ENCODE measurements at places on chromosomes 1 and 21.

DNA sequence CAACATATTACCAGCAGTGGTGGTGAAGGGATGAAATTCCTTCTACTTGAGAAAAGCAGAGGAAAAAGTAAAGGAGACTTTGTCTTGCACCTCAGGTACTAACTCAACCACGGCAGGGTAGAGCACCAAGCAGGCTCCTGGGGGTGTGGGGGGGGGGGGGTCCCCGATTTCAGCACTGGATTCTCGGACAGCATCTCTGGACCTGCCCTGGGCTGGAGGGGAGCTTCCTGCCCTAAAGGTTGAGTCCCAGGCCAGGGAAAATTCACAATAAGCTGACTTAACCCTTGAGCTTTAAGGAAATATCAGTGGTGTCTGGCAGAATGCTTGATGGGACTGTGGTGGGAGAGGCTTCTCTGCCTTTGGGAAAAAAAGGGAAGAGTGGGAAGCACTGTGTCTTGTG lies 233.2 kb upstream of the CXADR start:
- no peak for DNase-seq

DNA sequence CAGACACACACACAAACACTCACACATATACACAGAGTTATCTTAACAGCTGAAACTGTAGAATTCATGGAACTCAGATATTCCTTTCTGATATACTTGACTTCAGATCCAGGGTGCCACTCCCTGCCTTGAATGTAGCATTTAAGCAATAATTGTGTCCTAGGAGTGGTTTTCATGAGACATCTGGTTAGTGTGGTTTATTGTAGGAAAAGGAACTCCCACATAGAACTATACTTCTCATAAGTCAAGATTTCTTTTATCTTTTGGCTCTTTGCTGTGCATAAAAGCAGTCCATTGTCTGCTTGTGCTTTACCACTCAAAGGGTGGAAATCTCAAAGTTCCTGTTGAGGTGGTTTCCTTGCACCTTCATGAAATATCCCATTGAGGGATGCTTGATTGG lies 272.6 kb upstream of the SGIP1 start:
- DNase-seq: no peak

DNA sequence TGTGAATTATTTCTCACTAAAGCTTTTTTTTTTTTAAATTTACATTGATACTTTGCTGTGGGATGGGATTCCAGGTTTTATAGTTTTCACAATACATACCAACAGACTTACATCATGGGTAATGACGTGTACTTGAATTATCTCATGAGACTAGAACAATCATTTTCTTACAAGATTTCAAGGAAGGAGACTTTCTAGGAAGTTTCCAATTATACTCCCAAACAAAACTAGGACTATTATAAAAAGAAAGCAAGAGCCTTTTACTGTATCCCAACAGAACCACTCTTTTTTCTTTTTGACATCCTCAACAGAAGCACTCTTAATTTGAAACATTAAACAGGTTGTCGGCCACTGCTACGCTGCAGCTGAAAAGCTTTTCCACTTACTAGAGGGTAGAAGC lies 48.7 kb downstream of the TESK2 start:
- DNase-seq: peak; percentile 70

DNA sequence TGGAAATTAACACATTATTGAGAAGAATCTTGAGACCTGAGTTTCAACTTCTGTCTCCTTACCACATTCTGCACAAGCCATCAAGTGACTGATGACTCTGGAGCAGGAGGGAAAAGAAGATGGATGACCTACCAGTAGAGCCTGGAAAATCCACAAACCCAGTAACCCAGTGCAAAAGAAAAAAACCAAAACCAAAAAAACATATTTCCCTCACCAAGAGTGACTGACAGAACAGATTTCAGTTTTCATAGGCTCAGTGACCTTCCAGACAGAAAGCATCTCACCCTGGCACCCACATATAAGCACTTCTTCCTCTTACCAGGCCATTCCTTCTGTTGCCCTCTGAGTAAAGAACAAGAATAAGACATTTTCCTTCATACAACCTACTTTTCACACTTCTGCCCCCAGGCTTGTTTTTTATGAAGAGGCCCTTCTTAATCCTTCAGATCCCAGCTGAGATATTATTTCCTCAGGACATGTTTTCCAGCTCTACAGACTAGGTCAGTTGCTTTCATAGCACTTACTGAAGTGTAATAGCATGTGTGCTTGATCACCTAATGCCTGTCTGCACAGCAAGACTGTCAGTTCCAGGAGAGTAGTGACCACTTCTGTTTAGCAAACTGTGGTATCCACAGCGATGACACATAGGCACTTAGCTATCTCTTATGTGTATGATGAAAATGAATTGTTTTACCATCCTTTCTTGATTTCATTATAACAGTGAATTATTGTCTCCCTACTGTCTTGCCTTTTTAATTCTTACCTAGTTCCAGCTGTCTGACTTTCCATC lies 4.0 kb downstream of the TSACC start:
- DNase-seq: peak; percentile 30

DNA sequence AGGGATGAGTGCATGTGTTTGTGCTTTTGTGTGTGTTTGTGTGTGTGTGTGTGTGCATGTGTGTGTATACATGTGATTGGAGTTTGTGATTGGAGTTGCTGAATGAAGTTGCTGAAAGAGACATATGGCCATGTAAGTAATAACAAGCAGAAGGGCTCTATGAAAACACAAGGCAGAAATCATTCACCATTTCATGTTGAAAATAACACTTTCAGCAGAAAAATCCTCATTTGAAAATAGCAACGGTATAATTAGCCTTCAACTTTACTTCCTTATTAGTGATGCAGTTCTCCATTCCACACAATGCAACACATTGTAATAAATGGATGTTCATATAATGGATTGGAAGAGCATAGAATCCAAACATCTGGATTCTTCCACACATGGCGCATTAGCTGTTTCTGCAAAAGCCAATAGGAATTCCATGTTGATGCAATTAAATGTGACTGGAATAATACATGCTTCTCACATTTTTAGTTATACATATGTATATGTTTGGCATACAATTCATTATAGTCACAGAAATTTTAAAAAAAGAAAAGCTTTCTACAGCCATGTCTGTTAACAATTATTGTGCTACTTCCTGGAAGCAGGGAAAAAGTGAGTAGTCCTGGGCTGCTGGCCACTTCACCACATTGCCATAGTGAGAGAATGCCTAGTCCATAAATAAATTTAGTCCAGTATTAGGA lies 538.0 kb downstream of the LTN1 start:
- DNase-seq: peak; percentile 78

DNA sequence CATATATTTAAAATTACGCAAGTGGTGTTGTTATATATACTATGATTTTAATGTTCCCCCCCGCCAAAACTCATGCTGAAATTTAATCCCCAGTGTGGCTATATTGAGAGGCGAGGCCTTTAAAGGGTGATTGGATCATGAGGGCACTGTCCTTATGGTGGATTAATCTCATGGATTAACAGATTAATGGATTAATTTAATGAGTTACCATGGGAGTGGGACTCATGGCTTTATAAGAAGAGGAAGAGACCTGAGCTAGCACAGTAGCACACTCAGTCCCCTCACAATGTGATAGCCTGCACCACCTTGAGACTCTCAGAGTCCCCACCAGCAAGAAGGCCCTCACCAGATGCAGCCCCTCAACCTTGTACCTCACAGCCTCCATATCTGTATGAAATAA lies 34.8 kb downstream of the C1orf198 start:
- DNase-seq: no peak

DNA sequence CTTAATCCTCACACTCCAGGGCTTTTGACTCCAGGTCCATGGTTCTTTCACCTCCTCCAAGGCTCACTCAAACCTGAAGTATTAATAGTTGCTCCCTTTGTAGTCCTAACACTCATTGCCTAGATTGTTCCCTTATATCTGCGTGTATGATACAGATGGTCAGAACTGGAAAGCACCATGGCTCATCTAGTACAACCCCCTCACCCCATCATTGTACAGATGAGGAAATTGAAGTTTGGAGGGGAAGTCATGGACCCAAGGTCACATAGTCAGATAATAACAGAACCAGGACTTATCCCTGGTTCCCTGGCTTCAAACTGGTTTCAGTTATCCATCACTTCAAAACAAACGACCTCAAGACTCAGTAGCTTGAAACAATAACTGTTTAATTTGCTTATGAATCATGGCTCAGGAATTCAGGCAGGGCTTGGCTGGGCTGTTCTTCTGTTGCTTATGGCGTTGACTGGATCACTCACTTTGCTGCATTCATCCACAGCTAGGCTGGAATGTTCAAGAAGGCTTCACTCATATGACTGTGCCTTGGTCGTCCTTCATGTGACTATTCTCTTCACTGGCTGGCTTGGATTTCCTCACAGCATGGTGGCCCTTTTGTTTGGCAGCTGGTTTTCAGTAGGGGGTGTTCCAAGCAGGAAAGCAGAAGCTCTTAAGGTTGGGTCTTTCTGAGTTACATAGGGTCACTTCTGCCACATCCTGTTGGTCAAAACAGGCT lies 5.0 kb downstream of the NOS1AP start:
- peak; percentile 12 for DNase-seq

Measured in fibroblast of mammary gland (primary cell).